Calu3 (cell line): ENCODE measurements at places on chromosomes 13 and 19.

- no peak for DNase-seq
Measured at GRCh38 chr19:45958769-45959516, 14.7 kb downstream of the NOVA2 start.

DNA sequence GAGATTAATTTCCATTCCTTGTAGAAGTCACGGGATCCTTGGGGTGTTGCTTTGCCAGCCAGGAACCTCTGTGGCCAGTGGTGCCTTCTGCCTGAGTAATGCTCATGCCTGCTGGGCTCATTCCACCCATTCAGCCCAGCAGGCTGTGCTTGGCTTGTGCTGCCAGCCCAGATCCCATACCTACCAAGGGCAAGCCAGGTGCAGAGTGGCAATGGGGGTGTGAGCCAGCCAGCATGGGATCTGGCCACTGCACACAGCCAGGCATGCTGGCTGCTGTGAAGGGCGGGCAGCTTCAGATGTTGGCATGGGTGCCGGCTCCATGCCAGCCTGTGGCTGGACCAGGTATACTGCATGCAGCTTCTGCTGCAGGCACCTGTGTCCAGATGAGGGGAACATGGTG lies 42.5 kb downstream of the WDFY2 start:
- DNase-seq: no peak

DNA sequence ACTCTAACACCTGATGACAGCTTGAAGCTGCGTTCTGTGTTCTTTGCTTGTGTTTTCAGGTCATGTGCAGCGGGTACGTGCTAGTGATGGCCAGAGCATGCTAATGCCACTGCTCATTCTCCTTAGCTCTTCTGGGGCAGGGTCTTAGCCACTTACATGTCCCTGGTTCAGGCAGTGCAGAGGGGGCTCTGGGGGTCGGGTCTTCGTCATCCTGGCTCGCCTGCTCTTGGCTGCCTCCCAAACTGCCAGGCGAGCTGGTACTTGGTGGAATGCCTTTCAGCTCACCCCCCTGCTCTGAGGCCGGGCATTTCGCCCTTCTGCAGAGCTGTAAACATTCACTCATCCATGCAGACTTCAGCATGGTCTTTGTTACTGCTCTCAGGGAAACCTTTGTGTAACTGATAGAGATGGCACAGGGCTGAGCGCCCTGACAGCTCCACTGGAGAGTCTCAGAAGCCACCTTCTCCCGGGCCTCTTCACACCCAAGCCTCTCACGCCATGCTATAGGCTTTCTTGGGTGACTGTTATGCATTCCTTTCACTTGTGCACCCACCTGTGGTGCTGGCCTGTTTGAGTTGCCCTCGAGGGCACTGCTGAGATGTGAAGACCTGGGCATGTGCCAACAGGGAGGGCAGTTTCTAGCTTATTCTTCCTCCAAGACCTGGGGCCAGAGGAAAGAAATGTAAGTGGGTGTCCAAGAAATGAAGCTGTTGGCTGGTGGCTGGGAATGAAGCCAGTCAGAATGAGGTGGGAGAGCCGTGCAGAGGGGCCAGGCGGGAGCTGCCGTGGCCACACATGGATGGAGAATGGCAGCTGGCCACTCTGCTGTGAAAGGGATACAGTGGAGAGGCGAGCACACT lies 24.4 kb downstream of the FAM124A start:
- no peak for DNase-seq

GRCh38 chr19:30911491-30911890 lies 437.7 kb downstream of the TSHZ3 start:
- no peak for DNase-seq

- DNase-seq: no peak
Measured at GRCh38 chr19:58107778-58108545, 9.9 kb upstream of the ZSCAN18 start.

DNA sequence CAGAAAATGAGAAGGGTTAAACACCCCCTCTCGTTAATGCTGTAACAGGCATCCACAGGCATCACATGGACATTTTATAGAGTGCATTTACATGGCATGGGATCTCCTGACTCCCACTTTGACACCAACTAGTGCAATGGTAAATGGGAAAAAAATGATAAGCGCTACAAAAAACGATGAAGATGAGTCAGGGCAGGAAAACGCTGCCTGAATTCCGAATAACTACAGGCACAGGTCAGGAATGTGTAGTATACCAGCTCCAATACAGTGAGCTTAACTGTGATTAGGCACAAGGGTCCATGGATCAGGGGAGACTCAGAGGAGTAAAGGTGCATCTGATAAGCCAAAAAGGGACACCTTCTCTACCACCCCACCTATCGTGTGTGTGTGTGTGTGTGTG lies 223.6 kb downstream of the FOXO1 start:
- DNase-seq: no peak

DNA sequence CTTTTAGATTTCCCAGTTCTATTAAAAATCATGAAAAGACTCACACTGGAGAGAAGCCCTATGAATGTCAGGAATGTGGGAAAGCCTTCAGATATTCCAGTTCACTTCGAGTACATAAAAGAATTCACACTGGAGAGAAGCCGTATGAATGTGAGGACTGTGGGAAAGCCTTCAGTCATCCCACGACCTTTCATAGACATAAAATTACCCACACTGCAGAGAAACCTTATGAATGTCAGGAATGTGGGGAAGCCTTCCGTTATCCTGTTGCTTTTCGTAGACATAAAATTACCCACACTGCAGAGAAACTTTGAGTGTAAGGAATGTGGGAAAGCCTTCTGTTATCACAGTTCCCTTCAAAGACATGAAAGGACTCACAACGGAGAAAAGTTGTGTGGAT lies 55.2 kb downstream of the ZNF627 start:
- DNase-seq: no peak

- DNase-seq: no peak
Measured at GRCh38 chr13:53200075-53200474, 171.5 kb downstream of the OLFM4 start.

DNA sequence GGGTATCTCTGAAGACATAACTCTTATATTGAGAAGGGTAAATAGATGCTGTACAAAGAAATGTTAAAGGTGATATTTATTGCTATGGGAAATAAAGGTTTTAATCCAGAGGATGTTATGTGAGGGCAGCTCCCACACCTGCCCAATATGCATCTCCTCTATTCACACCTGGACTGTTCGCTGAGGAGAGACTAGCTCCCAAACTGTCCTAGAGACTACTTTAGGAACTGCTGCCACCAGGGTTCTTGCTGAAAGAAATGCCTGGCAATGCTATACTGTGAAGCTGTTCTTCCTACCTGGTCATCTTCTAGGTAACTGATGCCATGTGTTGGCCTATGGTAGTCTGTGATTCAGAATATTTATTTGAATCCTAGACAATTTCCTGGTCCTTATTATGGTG lies 1421.5 kb upstream of the SPRY2 start:
- DNase-seq: no peak

GRCh38 chr19:703651-704446 lies 4.9 kb upstream of the PALM start:
- DNase-seq: peak; percentile 36

- no peak for DNase-seq
Measured at GRCh38 chr13:111516712-111517640, 196.5 kb downstream of the TEX29 start.

DNA sequence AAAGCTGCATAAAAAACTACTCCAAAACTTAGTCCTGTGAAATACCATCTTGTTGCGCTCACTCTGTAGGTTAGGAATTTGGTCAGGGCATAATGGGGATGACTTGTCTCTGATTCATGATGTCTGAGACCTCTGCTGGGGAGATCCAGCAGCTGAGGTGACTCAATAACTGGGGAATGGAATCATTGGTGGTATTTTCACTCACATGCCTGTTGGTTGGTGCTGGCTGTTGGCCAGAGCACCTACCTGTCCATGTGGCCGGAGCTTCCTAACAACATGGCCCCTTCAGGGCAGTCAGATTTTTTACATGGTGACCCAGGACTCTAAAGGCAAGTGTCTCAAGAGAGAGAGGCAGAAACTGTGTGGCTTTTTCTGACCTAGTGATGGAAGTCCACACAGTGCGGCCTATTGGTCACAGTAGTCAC lies 7.4 kb upstream of the ESD start:
- peak; percentile 13 for DNase-seq

GRCh38 chr19:53671663-53672062 lies 39.9 kb downstream of the DPRX start:
- no peak for DNase-seq

GRCh38 chr13:114099918-114100445 lies 32.4 kb downstream of the RASA3 start:
- no peak for DNase-seq

DNA sequence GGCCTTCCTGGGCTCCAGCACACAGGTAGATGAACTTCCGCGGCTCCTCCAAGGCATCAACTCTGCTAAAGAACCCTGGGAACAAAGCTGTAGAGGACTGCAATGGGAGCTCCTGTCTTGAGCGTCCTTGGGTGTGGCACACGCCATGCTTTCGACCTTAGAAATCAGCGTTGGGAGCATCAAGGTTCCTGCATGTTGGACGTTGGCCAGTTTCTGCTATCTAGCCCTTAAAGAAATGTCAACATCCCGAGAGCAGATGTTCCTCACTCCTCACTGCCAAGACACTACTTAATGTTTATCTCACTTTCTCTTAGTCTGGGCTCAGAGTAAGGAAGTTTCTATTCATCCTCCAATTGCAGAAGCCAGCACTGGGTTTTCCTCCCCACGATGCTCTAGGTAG lies 70.6 kb upstream of the MEDAG start:
- DNase-seq: no peak

GRCh38 chr13:112991609-112992008 lies 22.6 kb downstream of the MCF2L start:
- DNase-seq: no peak

GRCh38 chr13:57630661-57631595 lies 616 bp upstream of the PCDH17 start:
- DNase-seq: no peak

DNA sequence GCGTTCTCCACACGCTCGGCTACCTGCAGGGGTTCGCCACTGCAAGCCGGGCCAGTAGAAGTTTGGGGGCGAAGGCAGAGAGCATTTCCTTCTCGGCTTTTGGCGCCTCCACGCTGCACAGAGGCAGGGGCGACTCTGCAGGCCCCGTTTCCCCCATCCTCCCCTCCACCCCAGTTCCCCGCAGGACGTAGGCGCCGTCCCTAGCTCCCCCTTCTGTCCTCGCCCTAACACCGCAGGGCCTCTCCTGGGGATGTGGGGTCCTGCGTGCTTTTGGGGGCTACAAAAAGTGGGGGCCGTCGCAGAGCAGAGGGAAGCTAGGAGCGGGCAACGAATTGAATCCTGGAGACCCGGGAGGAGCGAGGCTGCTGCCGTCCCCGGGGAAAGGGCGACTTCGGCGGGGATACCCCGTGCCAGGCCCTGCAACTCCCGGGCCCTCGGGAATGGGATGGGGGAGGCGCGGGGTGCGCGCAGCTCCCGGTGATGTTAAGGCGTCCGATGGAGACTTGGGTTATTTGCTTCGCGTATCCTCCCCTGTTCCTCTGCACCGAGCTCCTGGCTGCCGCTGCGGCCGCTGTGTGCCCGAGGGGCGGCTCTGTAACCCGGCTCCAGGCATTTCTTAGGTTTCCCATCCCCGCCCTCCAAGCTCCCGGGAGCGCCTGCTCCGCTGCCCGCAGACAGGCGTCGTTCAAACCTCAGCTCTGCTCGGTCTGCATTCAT lies 255.9 kb upstream of the SOX21 start:
- no peak for DNase-seq

- DNase-seq: peak; percentile 80
Measured at GRCh38 chr19:18379803-18380747, 5.9 kb upstream of the GDF15 start.

DNA sequence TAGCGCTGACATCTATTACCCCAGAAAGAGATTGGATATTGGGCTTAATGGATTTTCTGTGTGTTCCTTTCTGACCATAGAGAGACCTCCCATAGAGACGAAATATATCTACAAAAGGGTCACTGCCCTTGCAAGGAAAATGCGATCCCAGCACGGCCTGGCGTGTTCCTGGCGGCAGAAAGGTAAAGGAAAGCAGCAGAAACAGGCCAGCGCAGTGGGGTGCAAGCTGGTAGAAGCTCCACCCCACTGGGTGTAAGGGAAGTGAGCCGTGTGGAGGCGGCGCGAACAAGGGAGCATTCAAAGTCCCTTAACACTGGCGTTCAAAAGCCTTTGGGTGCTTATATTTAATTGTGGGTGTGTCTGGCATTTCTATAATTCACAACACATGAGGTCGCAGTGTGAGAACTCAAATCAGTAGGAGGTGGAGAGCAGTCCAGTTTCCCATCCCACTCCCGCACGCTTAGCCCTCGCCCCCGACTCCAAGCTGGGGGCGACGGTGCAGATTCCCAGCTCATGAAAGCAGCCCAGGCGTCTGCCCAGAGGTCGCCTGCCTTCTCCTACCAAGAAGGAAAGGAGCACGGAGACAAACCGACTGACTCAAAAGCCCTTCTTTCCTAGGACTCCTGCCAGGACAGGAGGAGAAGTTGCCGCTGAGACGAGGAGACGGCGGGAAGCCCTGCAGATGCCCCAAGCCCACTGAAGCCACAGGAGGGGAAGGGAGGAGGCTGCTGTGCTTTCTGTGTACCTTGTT lies 478.4 kb downstream of the FOXO1 start:
- no peak for DNase-seq

DNA sequence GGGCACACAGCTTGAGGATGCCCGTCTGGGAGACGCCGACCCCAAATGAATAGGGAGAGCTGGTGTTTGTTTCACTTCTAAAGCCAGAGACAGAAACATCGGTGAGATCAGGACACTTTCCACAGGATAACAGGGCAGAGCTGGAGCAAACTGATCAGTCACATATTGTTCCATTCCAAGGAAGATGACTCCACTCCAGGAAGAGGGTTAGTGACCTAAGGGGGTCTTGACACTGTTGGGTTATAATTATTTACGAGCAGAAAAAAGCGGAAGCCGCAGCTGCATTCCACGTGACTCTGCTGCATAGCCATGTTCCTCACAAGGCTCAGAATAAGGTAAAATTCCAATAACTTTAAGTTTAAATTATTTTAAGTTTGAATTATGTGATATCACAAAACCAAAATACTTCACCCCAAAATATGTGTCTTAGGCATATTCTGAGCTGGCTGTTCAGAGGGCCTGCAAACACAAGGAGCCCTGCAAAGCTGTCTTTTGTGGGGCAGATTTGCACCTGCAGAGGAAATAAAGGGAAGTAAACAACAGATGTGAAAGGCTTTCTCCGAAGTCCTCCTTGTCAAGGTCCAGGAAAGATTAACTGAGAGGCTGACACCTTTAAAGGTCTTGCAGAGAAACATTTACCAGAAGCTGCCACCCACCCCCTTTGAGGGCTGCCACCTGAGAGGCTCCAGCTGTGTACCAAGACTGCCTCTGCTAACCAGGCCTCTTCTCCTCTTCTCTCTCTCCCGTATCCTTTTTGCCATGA lies 819.2 kb downstream of the UQCRFS1 start:
- no peak for DNase-seq
